Activated CD4-positive, alpha-beta T cell treated with anti-CD3 and anti-CD28 coated beads, Interleukin-2, Interleukin-4, amounts not matched to agents 100 ng/mL and 50 ng/mL, durations not matched to agents 16 hours and 8 hours (primary cell): ENCODE measurements at places on chromosomes 2 and 18.
A peak's percentile ranks its signal among the peaks of the same experiment; 100 is the strongest.

DNA sequence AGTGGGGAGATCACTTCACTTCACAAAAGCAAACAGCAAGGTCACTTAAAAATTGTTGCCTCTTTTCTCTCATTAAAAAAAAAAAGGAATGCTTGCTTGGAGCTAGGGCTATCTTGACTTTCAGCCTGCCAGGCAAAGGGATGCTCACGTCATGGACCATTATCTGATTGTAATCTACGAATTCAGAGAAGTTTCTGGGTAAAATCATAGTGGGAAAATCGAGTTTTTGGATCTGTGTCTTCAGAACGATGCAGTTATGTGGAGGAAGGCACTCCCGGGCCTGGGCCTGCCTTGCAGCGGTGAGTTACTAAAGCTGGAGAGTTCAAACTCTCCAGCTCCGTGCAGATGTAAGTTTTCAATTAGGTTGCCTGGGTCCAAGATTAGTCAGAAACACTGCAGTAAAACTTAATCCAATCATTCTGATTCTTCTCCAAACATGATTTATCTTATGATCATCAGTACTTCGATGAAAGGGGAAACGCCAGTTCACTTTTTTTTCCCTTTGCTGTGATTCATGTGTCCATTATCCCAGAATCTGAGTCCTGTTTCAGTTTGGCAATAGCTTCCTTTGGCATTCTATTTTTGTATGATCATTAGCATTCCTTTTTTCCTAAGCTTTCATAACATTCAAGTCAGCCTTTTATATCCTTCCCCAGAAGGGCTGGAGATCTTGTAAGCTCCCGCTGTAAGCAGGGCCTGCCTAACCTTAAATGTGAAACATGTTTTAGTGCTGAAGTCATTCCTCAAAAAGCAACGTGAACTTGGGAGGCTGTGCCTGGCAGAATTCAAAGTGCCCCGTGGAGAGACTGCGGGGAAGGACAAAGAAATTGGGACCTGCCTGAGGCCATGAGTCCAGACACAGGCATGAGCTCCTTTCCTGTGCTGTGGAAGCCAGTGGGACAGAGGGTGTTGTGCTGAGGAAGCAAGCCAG lies 119.3 kb upstream of the TWIST2 start:
- DNase-seq, result no peak

- no peak for DNase-seq
These were observed 80.2 kb upstream of the NFU1 start for GRCh38 chr2:69517410-69517809.

GRCh38 chr2:63654959-63655358 lies 66.2 kb downstream of the MDH1 start:
- peak; percentile 60 for DNase-seq

GRCh38 chr18:59696311-59697235 lies 650 bp downstream of the CCBE1 start:
- no peak for DNase-seq

- DNase-seq, result no peak
These were observed 217.5 kb downstream of the CAMKMT start for GRCh38 chr2:44579115-44579836.

DNA sequence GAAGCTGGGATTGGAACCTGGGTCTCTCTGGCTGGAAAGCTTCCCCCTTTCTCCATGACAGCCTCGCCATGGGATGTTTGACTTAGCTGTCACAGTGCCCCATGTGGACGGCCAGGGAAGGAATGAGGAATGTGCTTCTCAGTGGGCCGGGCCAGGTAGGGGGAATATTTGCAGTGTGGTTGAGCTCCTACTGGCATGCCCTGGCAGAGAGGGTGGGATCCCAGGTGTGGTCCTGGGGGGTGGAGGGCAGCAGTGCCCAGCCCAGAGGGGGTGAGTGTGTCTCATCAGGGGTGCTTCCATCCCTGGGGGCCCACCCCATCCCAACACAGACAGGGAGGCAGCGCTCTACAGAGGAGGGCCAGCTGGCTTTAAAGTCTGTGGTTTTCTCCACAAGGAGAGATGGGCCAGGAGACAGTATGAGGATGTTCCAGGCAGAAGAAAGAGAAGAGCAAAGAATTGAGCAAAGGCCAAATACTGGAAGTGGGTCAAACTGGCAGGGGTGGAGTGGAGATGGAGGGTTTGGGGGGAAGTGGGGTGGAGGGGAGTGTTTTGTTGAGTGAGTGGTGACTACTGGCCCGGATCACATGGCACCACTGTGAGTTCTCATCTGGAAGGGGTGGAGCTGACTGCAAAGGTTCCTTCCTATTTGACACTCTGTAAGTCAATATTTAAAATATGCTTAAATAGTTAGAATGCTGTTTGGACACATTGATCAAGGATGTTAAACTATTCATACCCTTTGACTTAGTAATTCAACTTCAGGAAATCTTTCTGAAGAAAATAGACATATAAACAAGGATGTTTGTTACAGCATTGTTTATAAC lies 94.0 kb downstream of the MYCN start:
- no peak for DNase-seq

DNA sequence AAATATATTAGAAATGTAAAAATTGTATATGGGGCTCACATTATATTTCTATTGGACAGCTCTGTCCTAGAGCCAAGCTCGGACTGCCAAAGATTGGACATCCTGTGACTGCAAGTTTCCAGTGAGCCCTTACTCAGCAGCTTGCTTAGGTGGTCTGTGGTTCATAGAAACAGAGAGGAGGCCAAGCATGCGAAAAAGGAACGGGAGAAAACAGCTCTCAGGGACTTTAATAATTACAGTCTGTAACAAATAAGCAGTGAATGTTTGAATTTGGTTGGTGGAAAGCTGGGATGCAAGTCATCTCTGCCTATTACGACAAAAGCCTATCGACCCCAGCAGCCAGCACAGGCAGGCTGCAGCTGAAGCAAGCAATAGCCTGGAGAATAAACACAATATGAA lies 35.6 kb downstream of the WIPF1 start:
- DNase-seq, result no peak

DNA sequence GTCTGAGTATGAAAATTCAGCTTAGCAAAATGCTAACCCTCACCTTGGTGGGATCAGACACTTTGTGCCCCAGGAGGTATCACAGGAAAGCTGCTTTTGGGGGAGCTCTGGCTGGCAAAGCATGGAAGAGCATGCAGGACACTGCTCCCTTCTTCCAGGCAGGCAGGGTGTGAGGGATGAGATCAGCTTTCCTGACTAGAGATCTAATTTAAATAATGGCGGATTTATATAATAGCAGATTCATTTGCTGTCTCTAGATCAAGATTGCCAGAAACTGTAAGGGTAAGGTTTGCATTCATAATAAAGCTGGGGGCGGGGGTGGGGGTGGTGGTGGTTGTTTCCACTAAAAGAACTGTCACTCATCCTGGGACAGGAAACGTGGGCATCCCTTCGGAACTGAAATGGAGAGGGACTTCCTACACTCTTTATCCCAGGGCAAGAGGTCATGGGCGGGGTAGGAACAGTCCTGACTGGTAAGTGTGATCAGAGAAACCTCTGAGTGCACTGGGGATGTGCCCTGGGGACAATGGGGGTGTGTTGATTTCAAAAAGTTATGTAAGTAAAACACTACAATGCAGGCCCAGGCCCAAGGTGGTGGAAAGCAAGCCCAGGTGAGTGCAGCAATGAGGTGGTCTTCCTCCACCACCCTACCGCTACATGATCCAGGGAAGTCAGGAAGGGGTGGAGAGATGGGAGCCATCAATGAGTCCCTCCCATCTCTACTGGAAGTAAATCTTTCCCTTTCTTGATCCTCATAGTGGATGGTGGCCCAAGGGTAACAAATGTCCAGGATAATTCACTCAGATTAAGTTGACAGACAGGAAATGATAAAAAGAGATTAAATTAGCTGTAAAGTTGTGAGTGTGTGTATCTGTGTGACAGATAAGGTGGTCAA lies 171.4 kb upstream of the SERPINE2 start:
- DNase-seq, result no peak

- DNase-seq, result no peak
These were observed 90.7 kb upstream of the TNP1 start for GRCh38 chr2:216950547-216950946.

GRCh38 chr2:61493523-61493942 lies 22.6 kb upstream of the USP34 start:
- peak; percentile 46 for DNase-seq

DNA sequence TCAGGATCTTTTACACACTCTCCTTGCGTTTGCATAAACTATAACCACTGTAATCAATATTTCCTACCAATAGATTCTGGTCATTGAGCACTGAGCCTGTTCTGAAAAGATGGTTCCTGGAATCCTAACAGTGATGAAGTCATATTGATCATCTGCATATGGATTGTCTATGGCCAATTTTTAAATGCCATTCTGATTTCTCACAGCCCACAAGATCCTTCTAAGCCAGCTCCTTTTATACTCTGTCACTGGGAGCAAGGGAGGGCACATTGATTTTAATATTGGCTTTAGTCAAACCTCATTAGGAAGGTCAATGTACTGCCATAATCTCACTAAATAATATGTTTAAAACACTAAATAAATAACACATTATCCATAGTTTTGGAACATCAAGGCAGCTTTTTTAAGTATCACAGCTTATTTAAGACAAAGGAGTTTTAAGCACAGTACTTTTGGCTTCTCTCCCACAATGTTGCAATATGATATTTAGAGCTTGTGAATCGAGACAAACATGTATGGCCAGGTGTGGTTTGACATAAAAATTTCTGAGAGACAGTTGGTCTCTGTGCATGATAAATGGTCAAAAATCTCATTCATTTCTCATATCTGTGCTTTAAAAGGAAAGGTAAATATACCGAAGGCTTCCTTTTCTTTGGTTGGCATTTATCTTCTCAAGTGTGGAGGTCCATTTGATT lies 267.3 kb downstream of the MTX2 start:
- no peak for DNase-seq

- no peak for DNase-seq
These were observed 216.3 kb downstream of the ANAPC1 start for GRCh38 chr2:111667542-111668273.

GRCh38 chr18:50306944-50307343 lies 19.5 kb upstream of the CXXC1 start:
- DNase-seq, result no peak

DNA sequence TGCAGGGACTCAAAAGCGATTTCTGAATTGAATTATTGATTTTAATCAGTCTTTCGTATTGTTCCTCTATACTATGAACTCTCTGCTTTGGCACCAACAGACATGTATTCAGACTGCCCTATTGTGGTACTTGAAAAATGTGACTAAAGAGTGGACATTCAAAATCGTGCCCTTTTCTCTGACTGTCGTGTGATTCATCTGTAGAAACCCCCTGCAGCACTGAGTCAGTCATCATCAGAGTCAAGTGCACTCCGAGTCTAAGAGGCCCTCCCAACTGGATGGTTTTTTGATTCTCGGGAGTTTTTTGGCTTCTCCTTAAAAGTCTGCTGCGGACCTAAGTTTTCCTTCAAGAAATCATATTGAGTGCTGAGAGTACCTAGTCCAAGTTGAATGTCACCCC lies 96.4 kb upstream of the FOSL2 start:
- no peak for DNase-seq

GRCh38 chr2:65877331-65878010 lies 445.1 kb upstream of the SPRED2 start:
- no peak for DNase-seq

- no peak for DNase-seq
These were observed 91.7 kb upstream of the MEIS1 start for GRCh38 chr2:66343259-66343658.

DNA sequence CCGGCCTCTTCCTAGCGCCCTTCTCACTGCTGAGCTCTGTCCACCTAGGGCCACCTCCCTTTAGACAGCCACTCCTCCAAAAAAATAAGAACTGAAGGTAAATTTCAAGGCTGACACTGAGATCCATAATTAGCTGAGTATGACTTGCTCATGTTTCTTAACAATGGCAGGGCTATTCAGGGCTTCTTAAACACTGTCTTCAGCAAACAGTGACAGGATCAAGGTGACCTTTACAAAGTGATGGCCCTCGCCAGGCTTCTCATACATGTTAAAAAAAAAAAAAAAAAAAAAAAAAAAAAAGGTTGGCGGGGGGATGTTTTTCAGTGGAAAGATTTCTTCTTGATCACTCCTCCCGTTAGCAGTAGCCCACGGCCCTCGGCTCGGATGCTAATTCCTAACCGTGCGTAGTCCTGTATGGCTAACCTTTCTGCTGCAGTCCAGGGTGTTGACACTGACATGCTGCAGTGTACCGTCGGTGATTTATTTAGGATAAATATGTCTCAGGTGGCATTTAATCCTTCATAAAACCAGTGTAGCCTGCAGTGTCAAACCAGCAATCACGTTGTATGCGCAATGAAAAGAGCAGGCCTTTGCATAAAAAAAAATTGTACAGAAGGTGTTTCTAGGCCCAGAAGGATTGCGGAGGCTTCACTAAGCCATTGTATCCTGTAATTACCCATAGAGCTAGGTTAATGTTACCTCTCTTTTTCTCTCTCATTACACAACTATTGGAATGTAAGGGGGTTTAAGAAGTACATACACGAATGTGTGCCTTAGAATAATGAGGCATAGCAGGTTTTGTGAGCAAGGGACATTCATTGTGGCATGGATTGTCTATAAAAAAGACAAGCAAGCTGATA lies 142.7 kb downstream of the PTGR3 start:
- no peak for DNase-seq

DNA sequence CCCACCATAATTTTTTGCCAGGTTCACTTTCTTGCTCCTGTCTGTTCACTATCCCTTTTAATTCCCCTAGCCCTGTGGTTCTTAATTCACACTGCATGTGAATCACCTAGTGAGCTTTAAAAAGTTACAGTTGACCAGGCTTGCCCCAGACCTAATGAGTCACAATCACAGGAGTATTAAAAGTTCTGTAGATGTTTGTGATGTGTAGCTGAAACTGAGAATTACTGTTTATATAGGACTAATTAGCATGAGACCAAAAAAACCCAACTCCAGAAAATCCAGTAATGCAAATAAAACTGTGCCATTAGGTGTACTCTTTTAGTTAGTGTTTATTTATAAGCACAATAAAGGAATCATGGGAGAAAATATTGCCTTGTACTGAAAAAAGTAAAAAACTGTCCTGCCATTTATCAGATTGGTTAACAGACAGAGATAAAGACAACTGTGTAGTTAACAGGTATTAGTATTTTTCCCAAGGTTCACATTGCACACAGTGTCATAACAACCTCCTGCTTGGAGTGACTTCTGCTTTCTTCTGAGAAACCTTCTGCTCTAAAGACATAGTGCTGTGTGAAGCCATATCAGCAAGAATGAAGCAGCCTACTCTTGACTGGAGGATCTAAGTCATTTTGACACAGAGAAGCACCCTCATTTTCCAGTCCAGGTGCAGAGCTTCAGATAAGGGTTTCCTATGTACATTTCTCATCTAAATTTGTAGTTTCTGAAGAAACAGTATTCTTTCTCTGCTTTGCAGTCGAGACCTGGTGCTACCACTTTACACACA lies 39.0 kb downstream of the VAPA start:
- DNase-seq, result no peak

GRCh38 chr18:32612651-32613050 lies 142.0 kb upstream of the GAREM1 start:
- no peak for DNase-seq
